Activated T-cell treated with anti-CD3 and anti-CD28 coated beads for 1 hour (primary cell): ENCODE measurements at places on chromosomes 1 and 21.

DNA sequence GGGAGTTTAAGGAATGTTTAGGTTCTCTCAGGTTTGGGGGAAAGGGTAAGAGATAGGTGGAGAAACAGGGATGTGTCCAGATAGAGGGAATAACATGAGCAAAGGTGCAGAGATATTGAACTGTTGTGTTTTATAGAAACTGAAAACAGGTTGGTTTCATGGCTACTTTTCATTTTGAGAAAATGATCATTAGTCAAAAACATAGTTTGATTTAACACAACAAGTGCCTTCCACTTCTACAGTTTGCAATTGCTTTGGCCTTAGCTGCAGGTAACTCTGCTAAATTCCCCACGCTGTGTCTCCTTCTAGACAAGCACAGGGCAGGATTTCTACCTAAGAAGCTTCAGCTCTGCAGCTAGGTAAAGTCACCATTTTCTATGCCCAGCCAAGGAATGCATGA is 124.9 kb downstream of the RGS2 start:
- DNase-seq: no peak

DNA sequence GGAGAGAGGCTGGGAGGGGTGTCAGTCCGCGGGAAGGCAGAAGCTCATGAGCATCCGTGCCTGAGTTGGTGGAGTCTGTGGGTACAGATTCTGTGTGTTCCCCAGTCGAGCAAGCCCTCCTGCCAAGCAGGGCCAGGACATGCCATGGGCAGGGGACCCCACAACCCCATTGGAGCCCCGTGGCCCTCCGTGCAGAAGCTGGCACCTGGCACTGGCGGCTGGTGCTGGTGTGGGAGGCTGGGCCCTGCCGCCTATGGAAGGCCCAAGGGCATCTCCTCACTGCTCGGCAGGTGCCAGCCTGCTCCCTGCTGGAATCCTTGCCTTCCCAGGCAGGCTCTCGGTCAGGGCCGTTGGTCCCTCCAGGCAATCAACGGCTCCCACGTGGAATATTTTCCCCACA is 73.7 kb downstream of the UBE2T start:
- DNase-seq: no peak

- no peak for DNase-seq
Observed at GRCh38 chr1:234239515-234239914, 133.7 kb upstream of the COA6 start.

- DNase-seq: no peak
Observed at GRCh38 chr1:17414022-17414421, 25.5 kb downstream of the RCC2 start.

- DNase-seq: no peak
Observed at GRCh38 chr1:89546082-89546889, 21.7 kb downstream of the LRRC8B start.

GRCh38 chr1:202848191-202848542 is 37.4 kb downstream of the PCAT6 start:
- no peak for DNase-seq

DNA sequence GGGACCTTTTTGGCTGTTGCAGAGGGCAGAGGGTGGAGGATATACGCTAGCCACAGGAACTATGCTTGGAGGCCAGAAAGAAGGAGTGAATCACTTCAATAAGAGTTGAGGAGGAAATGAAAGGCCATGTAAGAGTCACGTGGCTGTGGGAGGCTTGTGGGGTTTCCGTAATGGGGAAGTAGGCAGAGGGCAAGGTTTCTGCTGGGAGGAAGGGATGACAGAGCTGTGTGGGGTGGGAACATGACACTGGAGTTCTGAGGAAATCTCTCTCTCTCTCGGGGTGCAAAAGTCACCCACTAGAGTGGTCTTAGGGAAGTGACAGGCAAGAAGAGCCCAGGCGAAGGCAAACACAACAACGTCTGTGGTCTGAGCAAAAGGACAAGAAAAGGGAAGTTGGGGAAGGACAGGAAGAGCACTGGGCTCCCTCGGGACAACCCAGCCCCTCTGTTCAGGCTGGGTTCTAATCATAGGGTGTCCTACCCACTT is 3.9 kb upstream of the CD1C start:
- no peak for DNase-seq

DNA sequence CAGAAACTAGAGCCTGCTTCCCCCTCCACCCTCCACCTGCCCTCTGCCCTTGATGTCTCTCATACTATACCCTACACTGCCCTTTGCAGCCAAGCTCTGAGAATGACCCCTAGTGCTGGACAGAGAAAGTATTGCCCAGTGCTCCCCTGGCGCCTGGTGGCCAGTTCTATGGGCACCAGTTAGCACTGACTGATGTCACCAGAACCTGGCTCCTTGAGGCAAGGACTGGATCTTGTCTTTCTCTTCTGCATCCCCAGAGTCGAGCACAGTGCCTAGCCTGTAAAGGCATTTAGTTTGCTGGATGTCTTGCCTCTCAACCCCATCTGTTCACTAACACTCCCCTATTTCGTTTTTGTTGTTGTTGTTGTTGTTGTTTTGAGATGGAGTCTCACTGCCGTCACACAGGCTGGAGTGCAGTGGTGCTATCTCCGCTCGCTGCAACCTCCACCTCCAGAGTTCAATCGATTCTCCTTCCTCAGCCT is 5.9 kb downstream of the PHLDA3 start:
- no peak for DNase-seq

DNA sequence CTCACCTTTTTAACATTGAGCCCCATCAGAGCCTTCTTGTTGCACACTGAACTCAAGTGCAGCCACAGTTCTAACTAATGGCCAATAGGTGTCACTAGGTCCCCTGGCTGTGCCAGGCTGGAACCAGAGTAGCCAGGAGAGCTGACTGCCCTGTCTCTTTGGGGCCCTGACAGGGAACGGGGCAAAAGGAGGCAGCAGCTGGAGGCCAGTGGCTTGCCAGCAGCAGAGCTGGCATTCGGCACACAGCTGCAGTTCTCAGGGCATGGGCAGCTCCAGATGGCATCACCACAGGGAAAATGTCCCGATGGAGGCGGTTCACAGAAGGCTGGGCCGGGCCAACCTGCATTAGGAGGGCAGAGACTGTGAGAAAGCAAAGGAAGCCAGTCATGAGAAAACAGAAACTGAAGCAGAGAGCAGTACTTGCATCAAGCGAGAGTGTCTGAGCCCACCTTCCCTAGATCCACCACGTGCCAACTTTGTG is 188.6 kb downstream of the FCRL5 start:
- no peak for DNase-seq

- no peak for DNase-seq
Observed at GRCh38 chr1:78472851-78473496, 17.8 kb upstream of the PTGFR start.

GRCh38 chr1:37244083-37244480 is 209.8 kb upstream of the GRIK3 start:
- DNase-seq: no peak
